Activated T-cell treated with anti-CD3 and anti-CD28 coated beads, Interleukin-2, amount 50 U/mL, for 72 hours (primary cell): ENCODE measurements at places on chromosomes 16 and 17. TPM values are rescaled to one million over a fixed set of nuclear protein-coding genes. Genes with fewer than 3 reads are reported as not detected.

DNA sequence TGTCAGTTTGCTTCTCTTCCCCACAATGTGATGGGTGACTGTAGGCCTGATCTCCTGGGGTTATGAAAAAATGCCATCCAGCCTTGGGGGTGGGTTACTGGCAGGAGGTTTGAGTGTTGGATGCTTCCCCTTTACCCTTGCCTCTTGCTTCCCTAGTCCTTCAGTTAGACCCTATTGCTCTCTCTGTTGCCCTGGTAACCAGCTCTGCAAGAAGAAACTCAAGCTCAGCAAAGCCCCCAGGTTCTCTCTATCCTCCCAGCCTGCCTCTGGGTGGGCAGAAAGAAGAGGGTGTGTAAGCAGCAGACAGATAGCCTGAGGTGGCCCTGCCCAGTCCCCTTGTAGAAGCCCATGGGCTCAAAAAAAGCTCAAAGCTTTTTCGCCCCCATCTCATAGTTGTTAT lies 2.8 kb upstream of the RAPGEFL1 start:
- no peak overlapping the region for H3K4me3 ChIP-seq
- DNase-seq, result no peak
- H3K27me3 ChIP-seq, result no peaks in the 10 kb centered on the region
- peaks cover 19% of the 10 kb centered on the region for H3K36me3 ChIP-seq
- no peak overlapping the region for H3K27ac ChIP-seq

GRCh38 chr16:7085776-7086175 lies 246.9 kb upstream of the RBFOX1 start:
- no peaks in the 10 kb centered on the region for H3K4me1 ChIP-seq
- H3K27me3 ChIP-seq, result no peaks in the 10 kb centered on the region
- H3K27ac ChIP-seq, result no peak overlapping the region
- peaks cover 2% of the 10 kb centered on the region for H3K36me3 ChIP-seq
- no peak overlapping the region for H3K4me3 ChIP-seq
- DNase-seq, result no peak

The CPNE7 gene
- 10.9 TPM for total RNA-seq

The CMTM3 gene
- total RNA-seq, result 90.6 TPM

The NPIPB13 gene
- total RNA-seq, result 18.5 TPM
